ENCODE measurements at places on chromosomes 16 and 17.

GRCh38 chr17:896953-897661 is 82.5 kb downstream of the NXN start:
- no peak for DNase-seq

DNA sequence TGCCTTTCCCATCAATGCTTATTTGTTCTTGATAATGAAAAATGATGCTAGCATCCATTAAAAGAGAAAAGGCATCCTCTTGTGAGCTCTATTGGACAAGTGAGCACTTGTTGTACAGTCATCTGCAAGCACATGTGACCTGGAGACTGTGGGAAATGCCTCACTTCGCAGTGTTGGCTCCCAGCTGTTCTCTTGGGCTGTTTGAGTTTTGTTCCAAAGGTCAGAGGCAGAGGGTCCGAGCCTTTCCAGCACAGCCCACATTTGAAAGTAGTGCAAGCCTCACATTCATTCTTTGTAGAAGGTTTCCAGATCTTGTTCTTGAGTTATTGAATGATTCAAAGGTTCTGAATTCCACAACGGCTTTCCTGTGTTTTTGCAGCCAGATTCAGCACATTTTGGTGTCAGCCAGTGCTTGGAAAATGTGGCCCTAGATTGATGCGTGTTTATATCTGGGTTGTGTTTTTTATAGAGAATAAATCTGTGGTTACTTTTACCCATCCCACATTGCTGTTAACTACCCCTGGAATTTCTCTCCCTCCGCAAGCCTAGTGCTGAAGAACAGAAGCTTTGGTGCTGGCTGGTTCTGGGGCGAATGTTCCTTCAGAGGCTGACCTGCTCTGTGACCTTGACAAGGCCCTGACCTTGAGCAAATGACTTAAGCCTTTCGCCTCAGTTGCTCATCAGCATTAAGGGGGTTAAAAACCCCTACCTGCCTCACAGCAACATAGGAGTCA is 49.8 kb downstream of the CDH1 start:
- DNase-seq, result no peak

DNA sequence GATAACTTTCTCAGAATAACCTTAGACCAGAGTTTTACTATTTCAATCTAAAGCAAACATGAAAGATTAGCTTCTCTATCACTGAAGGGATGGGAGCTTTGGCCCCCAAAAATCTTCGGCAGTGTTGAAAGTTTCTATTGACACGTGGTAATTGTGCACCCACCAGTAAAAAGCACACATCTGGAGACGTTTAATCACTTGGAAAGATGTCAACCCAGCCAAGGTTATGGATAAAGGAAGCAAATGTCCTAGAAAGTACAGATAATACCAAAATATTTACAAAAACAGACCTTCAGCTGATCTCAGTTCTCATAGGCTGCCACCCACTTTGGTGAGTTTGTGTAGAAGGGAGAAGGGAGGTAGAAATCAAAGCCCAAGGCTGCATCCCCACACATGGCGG is 5.3 kb downstream of the MYCBPAP start:
- DNase-seq, result no peak

DNA sequence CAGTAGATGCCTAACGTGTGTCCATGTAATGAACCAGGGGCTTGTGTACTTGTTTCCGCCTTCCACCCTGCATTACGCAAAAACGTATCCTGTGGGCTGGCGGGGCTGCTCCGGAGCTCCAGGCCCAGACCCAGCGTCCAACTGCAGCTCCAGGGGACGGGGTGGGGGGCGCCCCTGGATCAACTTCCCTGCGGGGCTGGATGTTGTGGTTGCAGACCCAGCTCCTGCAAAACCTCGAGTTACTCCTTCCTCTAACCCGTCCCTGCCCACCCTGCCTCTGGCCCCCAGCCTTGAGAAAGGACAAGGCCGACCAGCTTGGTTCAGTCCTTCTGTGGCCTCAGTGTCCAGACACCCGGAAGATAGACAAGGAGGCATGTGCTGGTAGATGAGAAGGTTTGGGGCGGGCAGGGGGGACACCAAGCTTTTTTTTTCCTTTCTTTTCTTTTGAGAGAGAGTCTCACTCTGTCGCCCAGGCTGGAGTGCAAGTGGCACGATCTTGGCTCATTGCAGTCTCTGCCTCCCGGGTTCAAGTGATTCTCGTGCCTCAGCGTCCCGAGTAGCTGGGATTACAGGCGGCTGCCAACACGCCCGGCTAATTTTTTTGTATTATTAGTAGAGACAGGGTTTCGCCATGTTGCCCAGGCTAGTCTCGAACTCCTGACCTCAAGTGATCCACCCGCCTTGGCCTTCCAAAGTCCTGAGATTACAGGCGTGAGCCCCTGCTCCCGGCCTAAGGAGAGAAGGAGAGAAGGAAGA is 731 bp upstream of the EXOC7 start:
- DNase-seq, result no peak

- no peak for DNase-seq
Measured at GRCh38 chr16:54381601-54382313, 95.2 kb upstream of the IRX3 start.

- no peak for DNase-seq
Measured at GRCh38 chr17:35051183-35051578, 12.3 kb downstream of the RFFL start.

- no peak for DNase-seq
Measured at GRCh38 chr17:65920996-65921395, 270.9 kb downstream of the CEP112 start.

GRCh38 chr16:22685459-22685830 is 128.5 kb upstream of the HS3ST2 start:
- DNase-seq, result no peak

DNA sequence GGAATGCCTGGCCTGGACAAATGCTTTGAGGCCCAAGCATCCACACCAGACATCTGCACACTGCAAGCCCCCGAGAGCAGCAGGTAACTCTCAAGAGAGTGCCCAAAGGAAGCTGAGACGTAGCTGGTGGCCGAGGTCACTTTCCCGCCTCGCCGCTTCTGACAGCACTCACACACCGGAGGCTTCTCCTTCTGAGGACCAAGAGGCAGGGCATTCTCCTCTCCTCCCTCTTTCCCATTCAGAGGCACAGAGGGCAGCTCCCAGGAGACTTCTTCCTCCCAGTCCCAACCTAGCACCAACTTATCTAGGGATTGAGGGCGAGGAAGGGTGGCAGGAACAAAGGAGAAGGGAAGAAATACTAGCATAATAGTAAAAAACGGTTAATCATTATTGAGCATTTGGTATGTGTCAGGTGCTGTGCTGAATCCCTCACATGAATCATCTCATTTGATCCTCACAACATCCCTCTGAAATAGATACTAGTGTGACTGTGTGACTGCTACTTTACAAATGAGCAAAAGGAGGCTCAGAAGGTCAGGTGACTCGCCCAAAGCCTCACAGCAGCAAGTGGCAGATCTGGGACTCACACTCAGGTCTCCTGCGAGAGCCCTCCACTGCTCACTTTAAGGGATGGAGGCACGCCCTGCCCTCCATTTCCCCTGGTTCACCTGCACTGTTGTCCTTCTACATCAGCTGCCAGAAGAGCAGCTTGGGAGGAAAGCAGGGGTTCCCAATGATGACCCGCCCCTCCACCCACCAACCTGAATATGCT is 41.8 kb downstream of the MYO18A start:
- no peak for DNase-seq

DNA sequence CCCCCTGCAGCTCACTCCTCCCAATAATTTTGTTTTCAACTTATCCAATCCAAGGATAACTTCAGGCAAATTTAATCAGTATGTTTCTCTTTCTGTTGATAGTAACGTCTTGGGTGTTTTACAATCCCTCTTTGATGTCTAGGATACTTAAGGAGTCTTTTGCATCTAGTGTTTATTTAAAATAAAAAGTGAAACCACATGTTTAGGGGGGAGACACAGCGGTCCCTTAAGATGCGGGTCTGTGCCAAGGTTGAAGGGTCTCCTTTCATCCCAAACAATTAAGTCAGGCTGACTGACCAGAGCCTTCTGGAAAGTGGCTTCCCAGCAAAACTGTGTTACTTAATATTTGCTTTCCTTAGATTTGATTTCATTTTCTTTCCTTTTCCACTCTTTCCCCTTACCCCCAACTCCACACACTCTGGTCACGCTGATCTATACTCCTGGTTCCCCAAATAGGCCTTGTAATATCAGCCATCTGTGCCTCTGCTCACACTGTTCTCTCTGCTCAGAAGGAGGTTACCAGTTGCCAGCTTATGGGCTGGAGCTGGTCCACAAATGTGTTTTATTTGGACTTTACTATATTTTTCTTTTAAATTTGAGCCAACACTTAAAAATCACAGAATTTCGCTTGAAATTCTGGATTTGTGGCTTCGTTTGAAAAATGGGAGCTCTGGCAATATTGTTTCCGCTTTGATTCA is 11.2 kb downstream of the ANKS4B start:
- DNase-seq, result no peak

GRCh38 chr17:63476854-63477479 is at the start of gene ACE:
Gene ACE (plus strand): TSS chr17:63477061. CDS start chr17:63477095, 34 bp downstream.
- no peak for DNase-seq

DNA sequence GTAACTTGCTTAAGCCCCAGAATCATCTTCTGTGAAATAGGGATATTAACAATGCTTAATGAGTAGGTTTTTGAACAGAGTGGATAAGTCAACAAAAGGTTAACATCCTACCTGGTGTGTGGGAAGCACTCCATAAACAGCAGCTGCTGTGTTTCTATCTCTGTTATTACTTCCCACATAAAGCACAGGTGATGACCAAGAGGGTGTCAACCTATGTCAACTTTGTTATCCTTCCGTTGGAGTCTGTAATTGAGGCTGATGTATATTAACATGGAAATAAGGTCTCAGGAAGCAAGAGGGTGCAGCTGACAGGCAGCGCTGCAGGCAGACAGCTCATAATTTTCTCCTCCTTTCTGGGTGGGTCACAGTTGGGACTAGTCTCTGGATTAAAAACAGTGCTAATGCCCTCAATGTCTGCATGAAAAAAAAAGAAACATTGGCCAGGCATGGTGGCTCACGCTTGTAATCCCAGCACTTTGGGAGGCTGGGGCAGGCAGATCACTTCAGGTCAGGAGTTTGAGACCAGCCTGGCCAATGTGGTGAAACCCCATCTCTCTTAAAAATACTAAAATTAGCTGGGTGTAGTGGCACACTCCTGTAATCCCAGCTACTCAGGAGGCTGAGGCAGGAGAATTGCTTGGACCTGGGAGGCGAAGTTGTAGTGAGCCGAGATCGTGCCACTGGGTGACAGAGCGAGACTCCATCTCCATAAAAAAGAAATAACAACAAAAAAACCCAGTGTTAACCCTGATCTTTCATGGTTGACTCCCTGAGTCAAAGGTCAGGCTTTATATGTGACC is 269.6 kb downstream of the SNX29 start:
- DNase-seq, result no peak

DNA sequence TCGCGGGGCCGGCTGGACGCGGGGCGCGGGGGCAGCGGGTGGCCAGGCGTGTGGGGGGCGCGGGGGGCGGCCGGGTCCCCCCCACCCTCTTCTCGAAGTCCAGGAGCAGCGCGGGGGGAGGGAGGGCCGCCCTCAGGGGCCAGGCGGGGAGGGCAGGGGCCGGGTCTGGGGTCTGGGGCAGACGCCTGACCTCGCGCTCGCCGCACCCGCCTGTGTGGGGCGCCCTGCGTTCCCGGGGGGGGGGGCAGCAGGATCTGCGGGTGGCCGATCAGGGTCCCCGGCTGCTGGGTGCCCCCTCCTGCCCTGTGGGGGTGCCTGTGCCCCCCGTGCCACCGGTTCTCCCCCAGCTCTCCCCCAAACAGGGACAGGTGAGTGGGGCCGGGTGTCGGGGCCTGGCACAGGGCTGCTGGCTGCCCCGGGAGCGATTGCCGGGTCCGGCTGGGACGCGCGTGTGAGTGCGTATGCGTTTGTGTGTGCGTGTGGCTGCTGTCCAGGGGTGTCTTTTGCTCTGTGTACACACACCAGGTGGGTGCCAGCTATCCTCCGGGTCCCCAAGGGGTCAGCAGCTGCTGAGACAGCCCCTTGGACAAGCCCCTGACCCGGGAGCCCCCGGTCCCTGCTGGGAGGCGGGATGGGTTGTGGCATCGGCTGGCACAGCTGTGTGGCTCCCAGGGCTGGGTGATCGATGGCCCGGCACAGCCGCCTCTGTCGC is 663 bp downstream of the PRR35 start:
- no peak for DNase-seq

DNA sequence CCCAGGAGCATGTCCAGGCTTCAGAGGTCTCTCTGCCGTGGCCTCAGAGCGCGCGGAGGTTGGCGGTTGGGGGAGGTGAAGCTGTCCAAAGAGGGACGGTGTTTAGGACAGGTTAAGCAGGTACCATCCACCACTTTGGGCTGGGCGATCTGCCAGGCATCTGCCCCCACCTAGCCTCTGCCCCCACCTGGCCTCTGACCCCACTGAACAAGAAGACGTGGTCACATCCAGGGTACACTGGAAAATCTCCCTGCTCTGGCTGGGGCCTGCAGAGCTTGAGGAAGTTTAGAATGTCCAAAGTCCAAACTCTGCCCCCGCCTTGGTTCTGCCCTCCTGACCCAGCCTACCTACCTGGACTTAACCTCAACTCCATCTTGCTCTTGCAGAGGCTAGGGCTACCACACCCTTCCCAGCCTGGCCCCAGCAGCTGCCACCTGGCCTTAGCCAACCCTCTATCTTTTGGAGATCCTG is 1.6 kb downstream of the ITGA3 start:
- DNase-seq, result no peak

DNA sequence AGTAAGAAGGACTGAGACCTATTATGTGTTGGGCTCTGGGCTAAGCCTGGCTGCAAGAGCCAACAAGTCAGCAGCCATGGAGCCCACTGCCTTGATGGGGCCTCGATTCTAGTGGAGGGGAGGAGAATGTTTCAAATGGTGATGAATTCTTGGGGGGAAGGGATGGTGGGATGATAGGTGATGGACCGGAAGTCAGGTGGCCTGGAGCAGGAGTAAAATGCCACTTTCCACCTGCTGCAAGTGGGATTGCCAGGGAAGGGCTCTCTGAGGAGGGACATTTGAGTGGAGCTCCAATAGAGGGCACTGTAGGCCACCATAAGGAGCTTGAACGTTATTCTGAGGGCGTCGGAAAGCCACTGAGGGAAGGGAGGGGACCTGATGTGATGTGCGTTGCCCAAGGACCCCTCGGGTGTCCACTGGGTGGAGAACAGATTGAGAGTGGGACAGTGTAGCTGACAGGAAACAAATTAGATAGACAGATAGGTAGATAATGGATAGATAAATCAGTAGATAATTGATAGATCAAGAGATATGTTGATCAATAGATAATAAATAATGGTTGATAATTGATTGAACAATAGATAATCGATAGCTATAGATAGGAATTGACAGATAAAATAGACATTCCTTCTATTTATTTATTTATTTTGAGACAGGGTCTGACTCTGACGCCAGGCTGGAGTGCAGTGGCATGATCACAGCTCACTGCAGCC is 18.2 kb upstream of the NXPH3 start:
- no peak for DNase-seq
